ENCODE measurements at places on chromosomes 16 and 17. TPM values are rescaled to one million over a fixed set of nuclear protein-coding genes. Genes with fewer than 3 reads are reported as not detected.

WFIKKN1 gene
- 0.13 TPM for total RNA-seq

TAC4 gene
- not detected for total RNA-seq

SGF29 gene
- 7.8 TPM for total RNA-seq

DGKE gene
- 6.1 TPM for total RNA-seq

TSEN54 gene
- 7.3 TPM for total RNA-seq

CHST6 gene
- total RNA-seq, result 0.65 TPM

SPATA2L gene
- total RNA-seq, result 5.9 TPM

TCAP gene
- total RNA-seq, result 0.32 TPM
